Lung (tissue), 17 donors: ENCODE measurements at places on chromosomes 11 and 22.

- DNase-seq: no peak
Measured at GRCh38 chr22:20138868-20139267, 7.3 kb downstream of the ZDHHC8 start.

- no peak for DNase-seq
Measured at GRCh38 chr22:32237906-32238305, 17.2 kb downstream of the SLC5A4 start.

GRCh38 chr11:15114501-15115475 lies at the start of gene INSC:
TSS of gene INSC (plus strand) at chr11:15114923. CDS start at chr11:15149175, 34,252 bp downstream.
- peak; percentile 76 for DNase-seq

DNA sequence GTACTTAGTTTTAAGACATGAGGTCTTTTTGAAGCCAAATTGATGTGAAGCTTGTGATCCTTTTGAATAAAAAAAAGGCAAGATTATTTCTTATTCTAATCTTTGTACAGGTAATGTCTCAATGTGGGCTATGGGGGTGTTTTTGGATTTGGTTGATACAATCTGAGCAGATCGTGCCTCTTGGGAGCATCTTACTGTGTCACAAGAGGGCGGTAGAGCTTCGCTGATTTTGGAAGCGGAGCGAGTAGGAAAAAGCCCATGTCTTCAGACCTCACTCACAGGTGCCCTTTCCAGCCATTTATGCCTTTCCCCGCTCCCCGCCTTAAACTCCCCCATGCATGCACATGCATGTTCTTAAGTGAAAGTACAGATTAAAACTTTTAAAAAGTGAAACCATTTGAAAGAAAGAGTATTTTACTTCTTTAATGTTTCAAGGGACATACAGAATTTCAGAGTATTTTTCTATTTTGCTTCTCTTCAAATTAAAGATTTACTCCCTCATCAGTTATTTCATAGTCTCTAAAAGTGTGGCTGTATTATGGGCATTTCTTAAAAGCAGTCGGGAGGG lies 18.8 kb downstream of the DDX25 start:
- peak; percentile 68 for DNase-seq

DNA sequence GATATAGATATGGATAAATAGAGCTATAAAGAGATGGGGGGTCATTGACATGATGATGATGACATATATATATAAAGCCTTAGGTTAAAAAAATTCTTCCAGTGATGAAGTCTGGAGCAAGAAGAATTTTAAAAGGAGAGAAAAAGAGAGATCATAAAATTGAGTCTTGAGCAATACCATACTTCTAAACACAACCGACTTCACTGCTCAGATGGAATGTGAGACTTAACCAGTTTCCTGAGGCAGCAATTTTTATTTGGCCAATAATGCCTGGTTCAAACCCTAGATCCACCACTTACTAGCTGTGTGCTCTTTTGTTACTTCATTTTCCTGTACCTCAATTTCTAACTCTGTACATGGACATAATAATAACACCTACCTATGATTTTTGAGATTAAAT lies 229.5 kb downstream of the TTC28 start:
- DNase-seq: no peak

DNA sequence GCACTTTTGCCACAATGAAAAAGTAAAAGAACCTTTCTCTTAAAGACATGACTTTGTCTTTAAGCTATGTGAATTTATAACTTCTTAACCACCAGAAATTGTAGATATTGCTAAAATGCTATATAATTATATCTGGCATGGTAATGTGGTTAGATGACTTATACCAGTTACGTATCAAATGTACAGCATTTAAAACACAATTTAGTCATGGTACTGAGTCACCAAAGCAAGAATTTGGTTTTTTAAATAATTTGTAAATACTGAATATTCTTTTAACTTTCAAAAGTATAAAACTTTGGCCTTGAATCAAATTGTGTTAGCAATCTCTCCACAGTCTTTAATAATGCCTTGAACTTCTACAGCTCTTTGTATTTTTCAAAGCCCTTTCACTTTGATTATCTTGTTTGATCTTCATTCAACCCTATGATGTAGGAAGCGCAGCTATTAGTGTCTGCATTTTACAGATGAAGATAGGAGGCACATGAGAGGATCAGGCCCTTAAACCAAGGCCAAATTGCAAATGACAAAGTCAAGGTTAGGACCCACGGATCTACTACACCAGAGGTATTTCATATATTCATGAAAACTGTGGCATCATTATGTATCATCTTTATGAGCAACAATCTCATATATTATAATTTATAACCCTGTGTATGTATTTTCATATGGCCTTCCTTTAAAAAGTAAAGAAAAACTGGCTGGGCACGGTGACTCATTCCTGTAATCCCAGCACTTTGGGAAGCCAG lies 4.4 kb upstream of the SYTL2 start:
- DNase-seq: peak; percentile 23

DNA sequence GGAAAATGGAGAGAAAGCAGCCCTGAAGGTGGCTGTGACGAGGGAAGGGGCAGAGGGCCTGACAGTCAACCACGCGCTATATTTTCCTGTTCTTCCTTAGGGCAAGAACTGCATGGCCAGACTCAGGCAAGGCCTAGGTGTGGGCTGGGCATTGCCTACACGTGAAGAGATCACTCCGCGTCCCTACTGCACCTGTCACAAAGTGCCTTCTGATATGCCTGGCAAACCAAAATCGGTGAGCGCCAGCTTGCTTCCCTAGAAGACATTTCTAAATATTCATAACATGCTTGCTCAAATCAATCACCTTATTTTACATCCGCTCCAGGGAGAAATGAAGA lies 6.3 kb downstream of the TMEM121B start:
- DNase-seq: no peak

- peak; percentile 29 for DNase-seq
Measured at GRCh38 chr22:24950272-24950902, 2.1 kb upstream of the KIAA1671 start.

DNA sequence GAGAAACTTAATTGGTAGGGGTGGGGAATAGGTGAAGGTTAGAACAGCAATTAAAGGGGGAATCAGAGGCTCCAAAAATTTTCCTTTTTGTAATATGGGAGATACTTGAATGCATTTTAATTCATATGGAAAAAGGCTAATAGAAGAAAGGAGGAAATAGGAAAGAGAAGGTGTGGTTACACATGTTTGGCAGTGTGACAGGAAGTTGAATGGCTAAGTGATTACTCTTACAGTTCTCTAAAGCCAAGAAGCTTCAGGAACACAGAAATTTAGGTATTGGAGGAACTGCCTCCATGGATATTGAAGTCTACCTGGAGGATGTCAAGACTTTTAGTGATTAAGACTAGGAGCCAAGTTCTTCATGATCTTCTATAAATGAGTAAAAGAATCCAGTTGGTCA lies 6.3 kb downstream of the NXPE2 start:
- no peak for DNase-seq

DNA sequence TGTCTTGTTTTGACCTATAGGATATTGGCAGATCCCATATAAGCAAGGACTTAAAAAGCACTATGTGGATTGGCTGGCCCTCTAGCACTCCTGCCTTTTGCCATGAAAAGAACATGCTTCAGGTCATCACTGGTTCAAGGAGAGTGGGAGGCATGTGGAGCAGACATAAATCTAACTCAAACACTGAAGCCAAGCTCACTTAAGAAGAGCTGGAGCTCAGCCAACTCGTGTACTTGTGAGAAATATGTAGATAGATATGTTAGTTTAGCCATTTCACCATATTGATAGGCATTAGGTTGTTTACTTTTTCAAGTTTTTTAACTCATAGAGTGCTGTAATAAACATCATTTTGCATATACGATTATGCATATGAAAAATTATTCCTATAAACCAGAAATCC lies 19.9 kb upstream of the BBOX1 start:
- DNase-seq: peak; percentile 31

GRCh38 chr11:6354651-6355485 lies 34.6 kb upstream of the CAVIN3 start:
- no peak for DNase-seq

GRCh38 chr11:45348729-45349128 lies 62.6 kb upstream of the SYT13 start:
- DNase-seq: no peak

- peak; percentile 60 for DNase-seq
Measured at GRCh38 chr11:95556342-95557163, 233.0 kb downstream of the FAM76B start.

GRCh38 chr11:15873501-15873900 lies 482.8 kb downstream of the SOX6 start:
- DNase-seq: no peak

DNA sequence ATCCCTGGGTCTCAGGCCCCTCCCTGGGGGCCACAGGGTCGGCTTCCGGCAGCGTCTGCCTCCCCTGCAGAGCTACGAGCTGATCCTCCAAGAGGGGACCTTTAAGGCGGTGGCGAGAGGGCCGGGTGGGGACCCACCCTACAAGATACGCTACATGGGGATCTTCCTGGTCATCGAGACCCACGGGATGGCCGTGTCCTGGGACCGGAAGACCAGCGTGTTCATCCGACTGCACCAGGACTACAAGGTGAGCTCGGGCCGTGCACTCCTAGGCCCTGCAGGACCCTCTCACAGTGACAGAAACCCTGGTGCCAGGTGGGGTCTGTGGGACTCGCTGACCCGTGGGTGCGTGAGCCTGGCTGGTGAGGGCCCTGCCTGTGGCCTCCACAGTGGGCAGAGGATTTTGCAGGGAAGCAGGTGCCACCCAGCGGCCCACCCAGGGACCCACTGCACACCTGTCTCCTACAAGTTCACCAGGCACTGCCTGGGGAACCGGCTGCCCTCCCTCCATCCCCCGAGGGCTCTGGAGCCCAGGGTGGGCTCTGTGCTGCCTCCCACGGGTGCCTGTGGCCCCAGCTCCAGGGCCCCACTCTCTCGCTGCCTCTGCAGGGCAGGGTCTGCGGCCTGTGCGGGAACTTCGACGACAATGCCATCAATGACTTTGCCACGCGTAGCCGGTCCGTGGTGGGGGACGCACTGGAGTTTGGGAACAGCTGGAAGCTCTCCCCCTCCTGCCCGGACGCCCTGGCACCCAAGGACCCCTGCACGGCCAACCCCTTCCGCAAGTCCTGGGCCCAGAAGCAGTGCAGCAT lies 13.7 kb downstream of the MUC5B start:
- DNase-seq: no peak

DNA sequence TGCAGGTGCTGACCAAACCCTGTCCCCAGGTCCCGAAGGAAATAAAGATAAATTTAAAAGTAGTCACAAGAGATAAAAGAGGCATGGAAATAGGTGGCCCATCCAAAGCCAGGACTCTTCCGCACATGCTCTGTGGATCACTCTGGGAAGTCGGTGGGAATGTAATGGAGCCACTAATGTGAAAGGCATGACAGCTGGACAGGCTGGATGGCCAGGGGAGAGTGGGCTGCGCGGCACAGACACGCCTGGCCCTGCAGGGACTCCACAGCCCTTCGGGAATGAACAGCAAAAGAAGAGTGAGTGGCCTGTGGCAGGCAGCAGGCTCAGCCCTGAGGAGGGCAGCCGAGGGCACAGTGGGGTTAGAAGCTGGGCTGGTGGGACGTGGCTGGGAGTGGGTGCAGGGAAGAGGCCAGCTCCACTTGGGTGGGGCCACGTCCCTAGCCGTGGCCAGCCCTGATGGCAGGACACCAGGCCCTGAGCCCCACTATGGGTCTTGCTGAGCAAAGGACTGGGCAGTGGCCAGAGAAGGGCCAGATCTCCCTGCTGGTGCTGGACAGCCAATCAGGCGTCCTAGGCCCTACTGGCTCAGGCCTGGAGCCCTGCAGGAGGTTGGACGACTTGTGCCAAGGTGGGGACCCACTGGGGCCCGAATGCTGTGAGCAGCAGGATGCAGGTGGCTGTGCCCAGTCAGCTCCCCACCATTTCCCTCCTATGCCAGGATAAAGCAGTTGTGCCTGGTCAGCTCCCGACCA lies 31.3 kb upstream of the GNB1L start:
- DNase-seq: no peak

DNA sequence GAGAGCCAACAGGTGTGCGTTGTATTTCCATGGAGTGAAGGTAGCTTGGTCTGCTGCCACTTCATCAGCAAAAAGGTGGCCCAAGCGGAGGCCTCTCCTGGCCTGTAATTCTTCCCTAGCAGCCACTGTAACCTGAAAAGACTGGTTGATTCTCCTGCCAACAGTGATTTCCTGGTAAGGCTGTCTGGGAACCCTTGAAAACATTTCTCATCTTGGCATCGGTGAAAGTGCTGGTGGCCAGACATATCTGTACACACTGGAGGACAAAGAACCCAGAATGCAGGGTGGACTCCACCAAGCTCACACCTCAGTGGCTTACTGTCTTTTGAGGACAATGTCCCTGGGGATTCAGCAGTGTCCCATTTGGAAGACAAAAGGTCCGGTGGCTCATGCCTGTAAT lies 128.0 kb downstream of the TRIM29 start:
- DNase-seq: no peak

- DNase-seq: peak; percentile 42
Measured at GRCh38 chr11:123235656-123236261, 40.7 kb upstream of the CLMP start.

DNA sequence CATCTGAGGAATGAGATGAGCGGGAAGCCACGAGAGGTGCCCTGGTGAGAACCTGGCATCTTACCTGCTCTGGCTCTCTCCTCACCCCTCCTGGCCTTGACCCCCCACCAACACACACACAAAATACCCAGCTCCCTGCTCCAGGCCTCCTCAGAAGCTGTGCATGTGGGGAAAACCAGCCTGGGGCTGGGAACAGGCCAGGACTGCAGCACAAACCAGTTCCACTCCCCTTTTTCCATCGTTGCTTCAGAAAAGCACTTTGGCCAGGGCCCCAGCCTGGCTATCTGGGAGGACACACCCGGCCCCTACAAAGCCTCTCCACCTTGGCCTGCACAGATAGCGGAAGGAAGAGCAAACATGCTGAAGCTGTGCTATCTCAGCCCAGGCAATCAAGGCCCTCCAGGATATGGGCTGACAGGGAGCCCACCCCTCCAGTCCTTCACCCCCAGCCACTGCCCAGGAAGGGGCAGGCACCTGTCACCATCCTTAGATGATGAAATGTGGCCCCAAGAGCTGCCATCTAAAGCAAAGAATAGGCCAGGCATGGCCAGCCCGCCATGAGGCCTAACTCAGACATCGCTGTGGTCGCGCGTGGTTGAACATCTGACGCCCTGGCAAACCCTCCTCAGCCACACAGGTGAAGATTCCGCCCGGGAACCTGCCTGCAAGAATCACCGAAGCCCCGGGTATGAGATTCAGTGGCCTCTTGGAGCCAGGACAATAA lies 35.4 kb downstream of the PISD start:
- DNase-seq: no peak

- no peak for DNase-seq
Measured at GRCh38 chr22:47432683-47433082, 670.2 kb downstream of the TBC1D22A start.

DNA sequence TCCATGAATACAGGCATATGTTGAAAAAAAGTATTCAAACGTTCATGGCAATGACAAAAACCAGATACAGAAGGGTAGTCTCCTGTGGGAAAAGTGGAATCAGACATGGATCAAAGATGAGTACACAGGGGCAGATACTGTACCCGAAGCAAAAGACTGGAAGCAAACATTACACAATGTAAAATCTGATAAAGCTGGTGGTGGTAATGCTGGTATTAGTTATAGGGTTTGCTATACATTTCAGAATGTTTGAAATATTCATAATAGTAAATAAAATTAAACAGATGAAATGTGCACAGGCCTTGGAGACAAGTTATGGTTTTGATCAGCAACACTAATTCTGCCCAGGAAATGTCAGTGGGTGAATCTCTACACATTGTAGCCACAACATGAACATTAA lies 607.6 kb downstream of the SOX6 start:
- DNase-seq: no peak

- DNase-seq: no peak
Measured at GRCh38 chr11:82683029-82683428, 50.6 kb downstream of the FAM181B start.

GRCh38 chr22:23124611-23125511 lies 16.9 kb downstream of the RSPH14 start:
- DNase-seq: peak; percentile 30

GRCh38 chr11:31780480-31780971 lies 30.6 kb downstream of the PAX6 start:
- no peak for DNase-seq
